ENCODE measurements at places on chromosomes 7 and 10.

DNA sequence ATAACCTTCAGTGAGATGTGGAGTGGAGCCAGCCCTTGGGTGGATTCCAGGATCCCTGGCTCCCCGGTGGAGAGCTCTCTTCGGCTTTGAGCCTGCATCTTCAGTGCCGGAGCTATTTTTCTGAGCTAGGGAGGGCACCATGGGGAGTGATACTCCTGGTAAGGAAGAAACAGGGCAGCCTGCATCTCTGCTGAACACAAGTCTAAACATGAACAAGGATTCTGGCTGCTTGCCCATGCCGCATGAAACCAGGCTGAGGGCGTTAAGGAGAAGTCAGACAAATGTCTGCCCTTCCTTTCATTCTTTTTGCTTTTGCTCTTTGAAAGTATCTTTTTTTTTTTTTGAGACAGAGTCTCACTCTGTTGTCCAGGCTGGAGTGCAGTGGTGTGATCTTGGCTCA lies 60.4 kb downstream of the EVX1 start:
- DNase-seq: no peak

- DNase-seq: no peak
Measured at GRCh38 chr10:49068672-49069217, 46.6 kb downstream of the VSTM4 start.

- no peak for DNase-seq
Measured at GRCh38 chr10:4698075-4698474, 127.9 kb upstream of the AKR1E2 start.

GRCh38 chr7:108376206-108376605 lies 80.0 kb downstream of the NRCAM start:
- no peak for DNase-seq

DNA sequence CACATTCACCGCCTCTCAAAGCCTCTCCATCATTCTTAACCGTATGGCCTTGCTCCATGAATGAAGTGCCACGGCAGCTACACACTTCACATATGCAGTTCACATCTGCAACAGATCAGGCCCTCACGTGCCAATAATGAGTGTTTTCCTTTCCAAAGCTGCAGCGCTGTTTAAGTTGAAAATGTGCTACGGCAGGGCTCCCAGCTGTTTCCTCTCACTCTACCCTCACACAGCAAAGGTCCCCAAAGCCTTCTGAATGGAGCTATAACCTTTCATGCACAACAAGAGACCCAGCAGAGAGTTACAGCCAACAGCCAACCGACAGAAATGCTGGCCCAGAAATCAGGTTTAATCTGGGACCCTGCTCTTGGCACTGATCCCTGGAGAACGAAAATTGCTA lies 236.1 kb downstream of the ELMO1 start:
- DNase-seq: no peak

- no peak for DNase-seq
Measured at GRCh38 chr7:70033226-70033625, 435.0 kb downstream of the AUTS2 start.

GRCh38 chr10:33009244-33010131 lies 51.5 kb upstream of the ITGB1 start:
- DNase-seq: no peak

GRCh38 chr7:38339953-38340819 lies 66.8 kb upstream of the TARP start:
- no peak for DNase-seq

DNA sequence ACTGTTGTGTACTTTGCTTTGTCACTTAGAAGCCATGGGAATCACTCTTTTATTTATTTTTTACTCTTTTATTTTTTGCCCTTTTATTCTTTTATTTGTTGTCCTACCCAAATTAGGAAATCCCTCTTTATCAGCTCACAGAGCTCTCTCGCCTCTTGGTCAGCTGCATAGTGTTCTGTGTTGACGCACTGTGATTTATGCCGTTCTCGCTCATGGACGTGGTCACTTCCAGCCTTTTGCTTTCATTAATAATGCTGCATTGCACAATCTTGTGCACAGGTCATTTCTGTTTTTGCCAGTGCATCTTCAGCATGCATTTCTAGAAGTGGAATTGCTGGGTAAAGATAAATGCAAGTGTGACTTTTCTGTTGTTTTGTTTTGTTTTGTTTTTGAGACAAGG lies 42.3 kb downstream of the FBH1 start:
- no peak for DNase-seq

GRCh38 chr10:103839519-103839871 lies 15.9 kb downstream of the SH3PXD2A start:
- no peak for DNase-seq

DNA sequence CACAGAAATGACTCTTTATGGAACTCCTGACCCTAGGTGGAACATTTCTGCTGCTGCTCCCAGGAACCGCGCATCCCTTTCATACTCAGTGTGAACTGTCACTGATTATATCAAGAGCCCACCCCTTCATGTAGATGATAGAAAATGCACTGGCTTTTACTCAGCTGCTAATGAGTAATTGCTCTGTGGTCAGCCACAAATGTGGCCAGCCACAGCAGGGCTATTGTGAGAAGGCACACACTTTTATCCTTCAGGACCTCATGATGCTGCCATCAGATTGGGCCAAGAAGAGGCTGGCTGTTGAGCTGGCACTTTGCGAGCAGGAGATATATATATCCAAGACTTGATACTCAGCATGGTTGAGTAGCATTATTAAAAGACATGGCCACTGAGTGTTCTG lies 124.7 kb downstream of the CFAP58 start:
- no peak for DNase-seq

DNA sequence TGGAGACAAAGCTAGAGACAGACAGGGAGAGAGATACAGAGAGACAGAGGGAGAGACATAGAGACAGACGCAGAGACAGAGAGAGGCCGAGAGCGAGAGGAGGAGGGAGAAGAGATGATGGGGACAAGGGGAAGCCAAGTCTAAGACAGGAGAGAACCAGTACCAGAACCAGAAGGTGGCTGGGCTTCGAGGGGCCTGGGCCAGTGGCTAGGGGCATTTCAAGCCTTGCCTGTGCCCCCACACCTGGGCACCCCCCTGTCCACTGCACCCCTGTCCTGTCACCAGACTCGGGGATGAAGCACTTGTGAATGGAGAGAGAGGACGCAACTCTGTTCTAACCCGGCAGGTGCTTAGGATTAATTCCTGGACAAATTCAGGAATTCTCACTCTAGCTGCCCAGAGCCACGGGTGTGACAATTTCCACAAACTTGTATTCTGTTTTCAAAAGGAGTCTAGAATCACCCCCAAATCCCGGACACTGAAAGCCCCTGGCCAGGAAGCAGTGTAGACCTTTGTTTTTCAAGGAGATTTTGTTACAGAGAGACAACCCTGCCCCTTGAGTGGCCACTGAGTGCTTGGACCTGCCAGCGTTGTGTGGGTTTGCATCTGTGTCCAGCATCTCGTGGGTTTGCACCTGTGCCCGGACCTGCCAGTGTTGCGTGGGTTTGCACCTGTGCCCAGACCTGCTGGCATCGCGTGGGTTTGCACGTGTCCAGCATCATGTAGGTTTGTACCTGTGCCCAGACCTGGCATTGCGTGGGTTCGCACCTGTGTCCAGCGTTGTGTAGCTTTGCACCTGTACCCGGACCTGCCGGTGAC lies 157.3 kb downstream of the WDR37 start:
- DNase-seq: no peak

DNA sequence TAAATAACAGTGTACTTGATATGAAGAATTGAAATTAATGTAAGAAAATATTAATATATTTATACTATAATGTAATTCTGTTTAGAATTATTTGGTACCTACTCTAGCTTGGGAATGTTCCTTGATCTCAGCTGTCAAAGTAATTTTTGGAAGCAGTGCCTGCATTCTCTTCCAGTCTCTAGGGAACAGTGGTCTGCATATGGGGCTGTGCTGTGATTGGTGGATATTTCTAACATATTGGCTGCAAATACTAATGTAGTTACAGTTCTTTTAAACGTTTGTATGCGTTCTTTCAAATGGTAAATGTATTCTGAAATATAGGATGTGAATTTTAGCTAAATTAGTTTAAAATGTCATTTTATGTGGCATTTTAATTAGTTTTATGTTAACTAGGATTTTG lies 87.2 kb downstream of the PHF14 start:
- DNase-seq: no peak

- no peak for DNase-seq
Measured at GRCh38 chr7:155660059-155660757, 15.7 kb downstream of the RBM33 start.

DNA sequence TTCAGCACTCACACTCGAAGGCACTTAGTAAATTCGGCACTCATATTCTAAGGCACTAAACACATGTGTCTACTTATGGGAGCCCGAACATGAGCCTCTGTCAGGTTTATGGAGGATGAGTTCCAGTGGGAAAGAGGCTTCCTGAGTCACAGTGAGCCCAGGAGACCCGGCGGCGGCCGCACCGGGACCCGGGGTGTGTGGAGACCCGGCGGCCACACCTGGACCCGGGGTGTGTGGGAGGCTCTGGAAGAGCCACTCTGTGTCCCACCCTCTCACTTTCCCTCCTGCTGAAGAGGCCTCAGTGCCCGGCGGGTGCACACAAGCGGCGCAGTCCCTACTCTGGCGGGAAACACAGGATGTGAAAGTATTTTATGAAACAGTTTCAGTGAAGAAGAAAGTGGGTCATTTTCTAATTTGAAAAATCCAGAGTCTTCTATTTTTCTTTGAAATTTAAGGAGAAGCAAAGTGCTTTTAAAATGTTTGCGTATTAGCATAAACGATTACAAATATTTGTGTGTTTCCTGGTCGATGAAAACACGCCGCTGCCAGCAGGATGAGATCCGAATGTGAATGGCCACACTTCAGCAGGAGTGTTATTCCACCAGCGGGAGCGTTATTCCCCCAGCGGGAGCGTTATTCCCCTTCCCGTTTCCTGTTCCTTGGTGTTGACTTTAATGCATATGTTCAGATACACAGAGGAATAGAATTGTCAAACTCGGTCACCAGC lies 625.1 kb downstream of the DNAJB6 start:
- no peak for DNase-seq

DNA sequence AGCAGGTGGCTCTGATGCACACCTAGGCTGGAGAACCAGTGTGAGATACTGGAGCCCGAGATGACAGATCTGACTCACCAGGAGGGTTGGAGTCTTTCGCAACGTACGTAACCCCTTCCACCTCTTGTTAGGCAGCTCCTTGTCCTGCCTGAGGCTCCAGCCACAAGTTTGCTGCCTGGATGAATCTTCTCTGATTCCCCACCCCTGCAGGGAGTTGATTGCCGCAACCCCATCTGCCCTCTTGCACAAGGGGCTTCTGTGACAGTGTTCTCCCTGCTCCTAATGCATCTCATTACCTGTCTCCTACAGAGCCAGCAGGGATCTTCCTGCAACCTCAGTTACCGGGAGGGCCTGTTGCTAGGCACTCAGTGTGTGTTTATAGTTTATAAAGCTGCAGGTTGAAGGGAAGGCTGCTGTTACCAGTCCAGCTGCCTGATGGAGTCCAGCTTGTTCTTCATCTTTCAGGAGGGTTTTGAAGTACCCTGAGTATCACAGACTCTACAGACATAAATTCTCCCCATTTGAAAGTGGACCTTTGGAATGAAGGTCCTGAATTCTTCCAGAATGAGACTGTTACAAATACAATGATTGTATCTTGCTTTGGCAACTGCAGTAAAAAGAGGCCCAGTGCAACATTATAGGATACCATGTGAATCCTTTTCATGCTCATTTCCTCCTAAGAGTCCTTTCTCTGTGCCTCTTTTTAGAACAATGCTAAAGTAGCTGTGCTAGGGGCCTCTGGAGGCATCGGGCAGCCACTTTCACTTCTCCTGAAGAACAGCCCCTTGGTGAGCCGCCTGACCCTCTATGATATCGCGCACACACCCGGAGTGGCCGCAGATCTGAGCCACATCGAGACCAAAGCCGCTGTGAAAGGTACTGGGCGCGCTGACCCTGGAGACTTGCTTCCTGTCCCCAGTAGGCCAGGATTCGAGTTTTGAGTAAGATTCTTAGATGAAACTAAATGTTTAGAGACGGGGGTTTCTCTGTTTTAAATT lies 6.5 kb downstream of the MDH2 start:
- DNase-seq: peak; percentile 32

DNA sequence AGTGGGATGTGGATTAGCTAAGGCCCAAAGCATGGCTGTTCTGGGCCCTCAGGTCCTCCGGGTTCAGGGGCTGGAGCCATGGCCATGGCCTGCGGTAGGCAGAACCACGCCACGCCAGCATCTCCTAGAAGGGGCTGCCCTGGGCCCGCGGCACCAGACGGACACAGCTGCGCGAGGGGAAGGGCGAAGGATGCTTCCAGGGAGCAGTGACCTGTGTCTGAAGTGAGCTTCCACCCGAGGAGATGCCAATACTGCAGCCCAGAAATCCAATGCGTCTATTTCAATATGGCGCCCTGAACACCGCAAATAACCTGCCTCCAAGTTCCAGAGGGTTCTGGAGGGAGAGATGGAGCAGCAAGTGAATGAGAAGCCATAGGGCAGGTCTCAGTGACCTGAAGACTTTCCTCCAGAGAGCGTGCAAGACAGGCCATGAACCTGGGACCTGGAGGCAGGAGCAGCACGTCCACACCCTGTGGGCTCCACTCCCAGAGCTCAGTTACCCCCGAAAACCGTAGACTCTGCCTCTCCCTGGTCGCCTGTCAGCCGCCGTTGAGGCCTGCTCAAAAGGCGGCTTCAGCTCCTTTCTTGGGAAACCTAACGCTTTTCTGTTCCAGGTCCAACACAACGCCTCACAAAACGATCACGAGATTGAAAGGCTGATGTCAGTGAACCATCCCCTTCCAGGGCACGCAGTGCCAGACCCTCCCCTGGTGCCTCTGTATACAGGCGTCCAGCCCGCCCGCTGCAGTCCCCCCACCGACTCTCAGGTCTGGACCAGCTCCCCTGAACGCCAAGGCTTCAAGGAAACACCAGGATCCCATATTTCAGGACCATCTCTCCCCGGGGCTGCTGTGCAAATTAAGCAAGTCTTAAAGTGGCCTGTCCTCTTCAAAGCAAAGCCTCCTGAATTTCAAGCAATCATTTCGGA lies 37.4 kb downstream of the AMZ1 start:
- DNase-seq: no peak

DNA sequence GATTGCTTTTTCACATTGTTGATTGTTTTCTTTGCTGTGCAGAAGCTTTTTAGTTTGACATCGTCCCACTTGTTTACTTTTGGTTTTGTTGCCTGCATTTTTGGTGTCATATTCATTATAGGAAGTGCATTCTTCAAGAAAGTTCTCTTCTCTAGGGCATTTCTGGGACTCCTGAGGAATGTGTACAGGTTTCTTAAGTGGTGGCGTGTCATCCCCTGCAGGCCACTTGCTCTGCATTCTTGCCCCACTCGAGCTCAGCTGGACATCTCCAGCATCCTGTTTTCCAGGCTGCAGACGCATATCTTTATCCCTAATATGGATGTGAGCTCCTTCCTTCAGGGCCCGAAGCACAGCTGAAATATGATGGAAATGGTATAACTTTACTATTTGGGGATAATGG lies 255.6 kb upstream of the HABP2 start:
- DNase-seq: peak; percentile 51

DNA sequence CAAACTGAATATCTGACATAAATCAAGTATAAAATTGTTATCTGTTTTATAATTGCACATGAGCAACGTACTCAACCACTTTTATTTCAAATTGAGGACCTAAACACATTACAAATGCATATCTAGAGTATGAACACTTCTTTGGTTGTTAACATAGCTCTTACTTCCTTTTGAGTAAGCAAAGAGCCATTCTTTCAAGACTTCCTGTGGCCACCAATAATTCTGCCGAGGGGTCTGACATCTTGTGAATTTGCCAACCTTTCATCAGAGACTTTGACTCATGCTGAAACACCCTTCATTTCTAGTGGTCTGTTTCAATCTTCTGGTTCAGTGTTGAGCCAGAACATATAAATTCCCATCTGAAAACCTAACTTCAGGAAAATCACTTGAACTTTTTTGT lies 59.4 kb downstream of the CDK14 start:
- peak; percentile 73 for DNase-seq

All from brain microvascular endothelial cell (primary cell).